ENCODE measurements at places on chromosomes 5 and 9.

GRCh38 chr9:113879911-113880310, 3.8 kb downstream of the ZNF618 start:
- peak; percentile 21 for DNase-seq

- DNase-seq = no peak
Measured at GRCh38 chr9:2290382-2290781, 275.2 kb downstream of the SMARCA2 start.

GRCh38 chr9:121844098-121844497, 192.7 kb downstream of the DAB2IP start:
- DNase-seq = no peak

DNA sequence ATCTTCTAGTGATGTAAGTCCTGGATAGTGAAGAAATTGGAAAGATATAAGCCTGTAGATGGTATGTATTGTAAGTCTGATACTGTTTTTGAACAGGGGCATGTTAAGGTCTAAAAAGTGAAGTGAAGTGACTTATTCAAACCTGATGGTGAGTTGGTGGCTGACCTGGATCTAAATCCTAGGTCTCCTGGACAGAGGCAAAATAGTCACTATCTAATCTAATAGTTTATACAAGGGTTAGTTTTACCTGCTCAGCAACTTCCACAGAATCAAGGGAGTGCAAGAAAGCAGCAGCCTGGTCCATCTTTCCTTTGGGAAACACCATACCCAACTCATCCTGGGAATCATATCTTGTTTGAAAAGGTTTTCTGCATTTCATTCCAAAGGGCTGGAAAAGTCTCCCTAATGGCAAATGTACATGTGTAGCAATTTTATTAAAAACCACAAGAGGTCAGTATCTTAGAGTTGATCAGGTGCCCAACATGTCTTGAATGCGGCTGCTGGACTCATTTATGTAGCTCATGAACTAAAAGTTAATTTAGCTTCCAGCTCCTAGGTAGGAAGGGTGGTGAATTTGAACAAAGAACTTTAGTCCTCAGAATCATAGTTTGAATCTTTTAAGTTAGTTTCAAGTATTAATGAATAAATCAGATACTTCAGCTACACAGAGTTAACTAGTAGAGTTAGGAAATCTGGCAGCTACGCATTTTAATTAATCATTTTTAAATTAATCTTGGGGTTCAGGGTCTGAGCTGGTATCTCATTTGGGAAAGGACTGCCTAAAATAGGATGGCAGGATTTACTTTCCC, 26.0 kb downstream of the SKP2 start:
- peak; percentile 59 for DNase-seq
